Kidney epithelial cell (primary cell): ENCODE measurements at places on chromosomes 7 and 10.

- DNase-seq = no peak
Observed at GRCh38 chr7:49790209-49790608, 16.8 kb downstream of the VWC2 start.

DNA sequence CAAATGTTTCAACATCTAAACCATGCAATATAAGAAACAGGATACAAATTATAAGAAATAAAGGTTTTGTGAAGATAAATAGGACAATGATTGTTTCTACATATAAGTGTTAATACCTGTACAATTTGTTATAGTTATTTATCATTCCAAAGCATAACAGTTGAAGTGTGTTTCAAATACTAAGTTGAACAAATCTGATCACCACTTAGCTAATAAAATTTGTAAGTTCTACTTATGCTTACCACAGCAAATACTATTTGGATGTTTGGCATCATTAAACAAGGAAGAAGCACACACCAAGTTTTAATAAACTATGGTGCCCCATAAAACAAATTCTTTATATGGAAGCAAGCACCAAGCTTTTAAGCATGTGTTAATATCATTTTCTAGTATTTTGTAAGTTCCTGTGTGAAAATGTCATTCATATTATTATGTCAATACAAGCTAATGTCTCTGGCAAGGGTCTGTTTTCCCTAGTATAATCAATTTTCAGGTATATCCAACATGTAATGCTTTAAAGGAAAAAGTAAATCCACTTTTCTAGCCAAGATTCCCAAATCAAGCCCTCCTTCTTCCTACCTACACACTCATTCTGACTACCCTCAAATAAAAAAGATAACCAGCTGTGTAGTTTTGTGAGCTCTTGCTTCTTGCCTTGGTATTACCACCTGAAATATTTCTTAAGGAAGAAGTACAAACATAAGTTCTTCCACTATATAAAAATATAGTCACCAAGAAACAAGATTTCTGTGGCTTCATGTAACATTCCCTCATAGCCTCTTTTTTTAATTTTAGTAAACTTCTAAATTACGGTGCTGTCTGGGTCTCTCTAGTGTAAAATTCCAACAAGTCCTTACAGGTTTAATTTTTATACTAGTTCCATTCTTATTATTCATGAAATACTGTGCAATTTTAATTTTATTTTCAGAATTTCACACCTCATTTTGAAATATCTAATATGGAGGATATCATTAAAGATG, 9.2 kb downstream of the SKAP2 start:
- no peak for DNase-seq

DNA sequence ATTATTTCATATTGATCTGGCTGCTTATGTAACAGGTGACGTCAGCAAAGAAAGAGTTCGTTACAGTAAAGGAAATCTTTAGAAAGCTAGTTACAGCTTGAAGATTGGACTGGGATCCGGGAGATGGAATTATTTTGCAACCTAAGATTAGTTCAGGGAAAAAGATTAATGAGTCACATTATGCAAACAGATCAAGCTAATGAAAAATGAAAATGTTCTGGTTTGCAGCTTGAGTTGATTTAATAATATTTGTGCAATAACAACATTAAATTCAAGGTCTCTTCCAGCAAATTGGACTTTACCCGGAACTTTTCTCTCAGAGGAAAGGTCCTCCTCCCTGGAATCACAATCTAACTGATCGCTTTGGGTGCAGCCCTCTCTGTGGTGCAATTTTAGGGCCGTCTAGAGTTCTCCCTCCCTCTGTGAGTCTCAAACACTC, 119.5 kb downstream of the OTUD1 start:
- DNase-seq = no peak

DNA sequence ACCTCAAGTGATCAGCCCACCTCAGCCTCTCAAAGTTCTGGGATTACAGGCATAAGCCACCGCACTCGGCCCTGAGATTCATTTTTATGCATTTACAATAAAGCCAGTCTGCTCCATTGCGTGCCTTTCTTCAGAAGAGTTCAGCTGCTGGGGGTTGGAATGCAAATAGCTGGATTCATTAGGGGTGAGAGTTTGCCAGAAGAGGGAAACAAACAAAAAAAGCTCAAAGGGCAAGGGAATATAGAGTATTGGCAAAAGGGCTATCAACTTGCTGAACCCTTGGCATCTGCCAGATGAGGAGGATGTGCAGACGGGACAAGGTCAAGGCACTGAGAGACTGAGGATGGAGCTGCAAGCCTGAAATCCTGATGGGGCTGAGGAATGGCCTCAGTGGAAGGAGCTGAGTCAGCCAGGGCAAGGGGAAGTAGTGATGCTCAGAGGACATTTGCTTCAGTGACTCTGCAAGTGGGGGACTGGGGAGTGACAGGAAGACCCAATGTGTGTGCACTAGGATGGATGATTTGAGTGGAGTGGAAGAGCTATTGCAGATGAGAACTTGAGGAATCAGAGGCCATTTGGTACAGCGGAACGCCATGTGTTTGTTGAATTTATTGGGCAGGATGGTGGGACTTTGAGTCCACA, 75.0 kb upstream of the ARMC3 start:
- DNase-seq = no peak

- DNase-seq = no peak
Observed at GRCh38 chr10:58838561-58839208, 326.0 kb downstream of the BICC1 start.

- no peak for DNase-seq
Observed at GRCh38 chr7:74453322-74454011, at the start of gene GTF2IRD1. TSS of gene GTF2IRD1 (plus strand) at chr7:74453906. CDS start at chr7:74508081, 54,175 bp downstream.

DNA sequence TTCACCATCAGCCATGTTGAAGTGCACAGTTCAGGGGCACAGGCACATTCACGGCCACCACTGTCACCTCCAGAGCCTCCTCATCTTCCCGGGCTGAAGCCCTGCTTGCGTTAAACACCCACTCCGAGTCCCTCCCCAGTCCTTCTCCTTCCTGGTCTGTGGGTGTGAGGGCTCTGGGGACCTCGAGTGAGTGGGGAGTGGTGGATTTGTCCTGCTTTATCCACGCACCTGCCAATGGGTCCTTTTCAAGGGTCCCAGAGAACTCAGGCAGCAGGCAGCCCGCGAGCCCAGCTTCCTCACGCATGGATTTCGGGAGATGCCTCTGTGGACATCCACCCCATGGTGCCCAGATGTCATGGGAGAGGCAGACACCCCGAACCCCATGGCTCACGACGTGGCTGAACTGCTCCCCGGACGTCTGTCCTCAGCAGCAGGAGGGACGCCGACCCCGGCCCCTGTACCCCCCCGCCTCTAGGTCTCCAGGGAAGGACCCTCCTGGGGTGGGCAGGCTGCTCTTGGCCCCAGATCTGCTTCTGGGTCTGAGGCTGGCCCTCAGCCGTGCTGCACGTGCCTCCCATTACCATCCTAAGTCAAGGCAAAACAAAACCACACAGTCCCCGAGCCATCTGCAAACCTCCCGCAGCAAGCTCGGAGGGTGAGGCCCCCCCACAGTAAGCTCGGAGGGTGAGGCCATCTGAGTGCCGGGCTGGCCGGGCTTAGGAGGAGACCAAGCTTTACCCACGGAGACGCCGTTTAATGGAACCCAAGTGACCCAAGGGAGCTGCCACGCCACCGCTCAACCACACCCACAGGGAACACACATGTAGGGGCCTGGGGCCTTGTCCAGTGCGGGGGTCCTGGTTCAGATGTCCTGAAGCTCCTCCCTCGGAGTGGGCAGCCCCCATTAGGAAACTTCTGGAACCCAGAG, 9.0 kb downstream of the CYP2W1 start:
- DNase-seq = no peak
